COLO829 (cell line): ENCODE measurements at places on chromosomes 5 and 9.

GRCh38 chr9:105248691-105249090 lies 4.2 kb downstream of the SLC44A1 start:
- DNase-seq = no peak

DNA sequence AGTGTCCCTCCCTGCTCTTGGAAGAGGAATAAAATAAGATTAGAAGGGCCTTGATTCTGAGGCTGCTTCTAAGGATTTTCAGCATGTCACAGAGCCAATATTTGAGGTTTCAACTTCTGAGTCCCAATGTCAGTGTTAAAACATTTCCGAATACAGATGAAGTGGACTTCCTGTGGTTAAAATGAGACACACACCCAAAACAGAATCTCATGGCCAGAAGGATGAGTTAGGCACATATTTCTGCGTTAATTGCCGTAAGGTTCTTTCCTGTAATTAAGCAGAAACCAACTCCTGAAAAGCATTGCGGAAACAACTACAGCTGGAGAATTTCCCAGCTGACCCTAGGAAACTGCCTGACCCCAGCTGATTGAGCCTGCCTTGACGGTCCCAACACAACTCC lies 10.4 kb upstream of the ZNF354B start:
- no peak for DNase-seq

DNA sequence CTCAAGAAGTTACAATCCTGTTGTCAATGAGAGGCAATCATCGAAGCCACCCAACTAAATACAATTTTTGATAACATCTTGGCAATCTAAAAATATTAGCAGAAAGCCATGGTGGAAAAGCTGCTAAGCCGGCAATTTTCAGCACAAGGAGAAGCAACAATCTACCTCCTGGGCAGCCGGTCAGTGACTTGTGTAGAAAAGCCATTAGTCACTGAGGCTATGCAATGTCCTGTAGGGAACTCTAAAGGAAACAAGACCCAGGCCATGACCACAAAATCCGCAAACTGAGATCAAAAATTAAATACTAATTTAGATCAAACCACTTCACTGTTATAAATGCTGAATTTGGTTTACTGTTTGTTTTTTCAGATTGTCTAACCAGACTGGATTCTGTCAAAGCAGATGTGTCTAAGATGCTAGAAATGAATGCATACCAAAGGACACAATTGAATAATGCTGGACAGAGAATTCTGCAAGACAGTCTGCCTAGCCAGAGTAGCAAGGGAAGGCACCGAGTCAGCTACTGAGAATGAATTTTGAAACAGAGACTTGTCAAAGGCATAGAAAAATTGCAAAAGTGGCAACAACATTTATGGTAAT lies 384.8 kb downstream of the PRELID2 start:
- DNase-seq = no peak

DNA sequence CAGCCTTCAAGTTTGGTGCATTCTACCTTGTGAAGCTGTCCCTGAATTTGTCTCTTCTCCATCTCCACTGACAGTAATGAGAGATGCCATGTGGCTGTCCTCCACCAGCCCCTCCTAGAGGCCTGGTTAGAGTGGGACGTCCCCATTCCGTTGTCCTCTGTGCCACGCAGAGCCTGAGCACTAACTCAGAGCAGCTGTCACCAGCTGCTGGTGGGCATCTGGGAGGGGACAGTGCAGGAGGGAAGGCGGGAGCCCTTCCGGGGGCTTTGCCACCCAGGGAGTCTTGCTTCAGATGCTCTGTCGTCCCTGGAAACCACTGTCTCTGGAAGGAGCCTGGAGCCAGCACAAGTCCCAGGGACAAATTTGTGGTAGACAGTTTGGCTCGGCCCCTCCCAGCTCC lies 78.6 kb downstream of the PDZD2 start:
- no peak for DNase-seq

DNA sequence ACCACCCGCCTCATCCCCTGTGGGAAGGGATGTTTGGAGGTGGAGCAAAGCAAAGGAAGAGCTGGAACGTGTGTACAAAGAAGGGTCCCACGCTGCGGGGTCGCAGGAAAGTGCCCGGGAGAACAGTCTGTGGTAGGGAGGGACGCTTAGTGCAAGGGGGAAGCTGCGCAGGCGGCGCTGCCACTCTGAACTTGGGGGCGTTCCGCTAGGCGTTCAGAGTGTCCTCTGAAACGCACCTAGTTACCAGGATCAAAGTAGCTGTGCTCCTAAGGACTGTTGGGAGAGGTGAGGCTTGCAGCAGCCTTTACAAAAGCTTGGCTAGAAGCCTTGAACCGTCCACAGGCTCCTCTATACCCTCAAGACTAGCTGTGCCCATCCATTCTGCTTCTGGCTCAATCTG lies 29.3 kb upstream of the PDE8B start:
- DNase-seq = no peak

DNA sequence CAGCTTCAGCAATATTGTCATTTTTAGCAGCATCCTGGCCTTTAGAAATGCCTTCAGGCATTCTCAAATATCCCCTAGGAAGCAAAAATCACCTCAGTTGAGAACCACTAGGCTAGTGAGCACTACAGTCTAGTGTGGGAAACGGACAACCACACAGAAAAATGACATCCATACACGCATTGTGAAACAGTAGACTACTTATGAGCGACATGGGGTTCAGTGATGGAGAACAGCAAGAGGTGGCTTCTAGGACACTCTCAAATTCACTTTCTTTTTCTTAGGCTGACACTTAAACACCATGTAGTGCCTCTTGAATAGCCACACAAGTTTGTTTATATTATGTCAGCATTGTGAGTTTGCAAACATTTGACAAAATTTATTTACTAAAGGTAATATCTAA lies 203.0 kb downstream of the KDM4C start:
- DNase-seq = no peak

DNA sequence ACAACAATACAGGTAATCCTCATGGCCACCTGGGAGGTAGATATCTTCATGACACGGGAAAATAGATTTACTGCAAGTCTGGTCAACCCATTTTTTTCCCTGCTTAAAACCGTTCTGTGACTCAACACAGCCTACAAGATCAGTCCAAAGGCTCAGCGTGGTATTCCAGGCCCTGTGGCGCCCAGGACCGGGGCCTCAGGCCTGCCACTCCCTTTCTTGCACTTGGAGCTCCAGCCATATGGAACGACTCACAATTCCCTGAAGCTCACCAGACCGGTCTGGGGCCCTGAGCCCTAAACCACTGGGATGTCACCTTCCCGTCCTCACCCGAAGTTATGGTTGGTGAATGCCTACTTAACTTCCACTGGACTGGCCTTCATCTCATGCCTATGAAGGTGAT lies 6.5 kb upstream of the MLANA start:
- no peak for DNase-seq

DNA sequence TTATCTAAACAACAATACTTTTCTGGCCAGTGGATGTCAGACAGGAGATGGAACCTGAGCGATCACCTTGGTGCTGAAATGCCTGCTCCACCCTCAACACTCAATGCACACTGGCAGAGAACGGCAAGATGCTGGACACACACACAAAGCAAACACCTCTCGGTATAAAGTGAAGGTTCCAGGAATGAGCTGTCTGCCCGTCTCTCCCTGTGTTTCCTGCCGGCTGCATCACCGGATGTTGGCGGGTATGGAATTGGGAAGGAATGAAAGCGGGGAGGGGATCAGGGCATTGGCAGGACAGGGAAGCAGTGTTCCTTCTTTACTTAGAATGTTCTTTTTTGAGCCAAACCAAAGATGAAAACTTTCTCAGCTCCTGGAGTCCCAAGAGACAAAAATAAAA lies 59.2 kb downstream of the MED10 start:
- no peak for DNase-seq
